EL (cell line): ENCODE measurements at places on chromosomes 2 and 18.
A peak's percentile ranks its signal among the peaks of the same experiment; 100 is the strongest.

GRCh38 chr18:71831039-71831438 lies 713.1 kb downstream of the CBLN2 start:
- no peak for DNase-seq

DNA sequence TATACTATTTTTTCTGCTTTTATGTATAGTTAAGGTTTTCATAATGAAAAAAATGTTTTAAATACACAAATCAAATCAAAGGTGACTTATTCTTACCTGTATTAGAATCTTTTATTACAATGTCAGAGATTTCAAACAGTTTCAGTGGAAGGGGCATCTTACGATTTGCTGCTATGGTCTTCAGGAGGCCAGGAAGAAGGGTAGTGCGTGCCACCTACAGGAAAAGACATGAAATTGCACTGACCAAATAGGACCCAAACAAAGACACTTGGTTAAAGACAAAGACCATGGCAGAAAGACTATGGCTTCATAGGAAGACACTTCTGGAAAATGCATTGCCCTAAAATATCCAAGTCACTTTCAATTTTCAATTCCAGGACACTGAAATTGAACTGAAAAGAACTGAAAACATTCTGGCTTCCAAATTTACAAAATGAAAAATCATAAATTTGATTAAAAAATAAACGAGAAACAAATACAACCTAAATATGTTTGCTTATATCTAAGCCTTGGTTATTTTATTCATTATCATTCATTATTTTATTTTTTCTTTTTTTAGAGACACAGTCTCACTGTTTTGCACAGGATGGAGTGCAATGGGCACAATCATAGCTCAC lies 42.1 kb downstream of the FARSB start:
- DNase-seq, result peak; percentile 48

DNA sequence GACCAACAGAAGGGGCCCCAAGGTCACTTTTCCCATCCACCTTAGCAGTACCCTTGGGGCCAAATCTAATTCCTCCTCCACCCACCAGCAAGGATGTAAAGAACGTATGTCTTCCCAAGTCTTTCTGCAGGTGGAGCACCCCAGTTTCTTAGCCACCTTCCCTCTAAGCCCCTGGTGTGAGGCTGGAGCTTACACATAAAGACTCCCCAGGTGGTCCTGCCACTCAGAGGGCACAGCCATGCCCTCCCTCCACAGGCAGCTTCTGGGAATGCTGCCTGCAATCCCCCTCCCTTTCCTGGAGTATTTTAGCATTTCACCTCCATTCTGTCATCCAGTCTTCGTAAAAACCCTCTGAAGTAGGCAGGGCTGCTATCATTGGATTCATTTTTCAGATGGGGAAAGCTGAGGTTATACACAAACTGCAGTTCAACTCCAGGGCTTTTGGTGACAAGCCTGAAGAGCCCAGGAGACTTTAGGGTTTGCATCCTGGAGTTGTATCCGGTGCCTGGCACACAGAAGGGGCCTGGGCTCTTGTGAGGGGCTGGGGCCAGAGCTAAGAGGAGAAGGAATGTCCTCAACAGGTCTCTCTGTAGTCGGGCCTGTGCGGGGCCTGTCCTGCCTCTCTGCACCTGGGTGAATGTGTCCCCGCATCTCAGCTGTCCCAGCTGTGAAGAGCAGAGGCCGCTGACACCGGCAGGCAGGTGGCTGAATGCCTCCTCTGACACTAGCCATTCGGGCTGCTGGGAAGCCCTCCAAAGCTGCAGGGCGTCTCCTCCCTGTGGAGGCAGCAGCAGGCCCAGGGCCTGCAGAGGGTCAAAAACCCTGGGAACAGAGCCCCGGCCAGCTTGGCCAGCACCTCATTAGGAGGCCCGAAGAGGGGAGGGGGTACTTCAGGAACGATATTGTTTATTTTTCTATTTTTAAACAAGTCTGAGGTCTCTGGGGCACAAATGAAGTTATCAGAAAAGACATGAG lies 27.6 kb downstream of the CIB4 start:
- DNase-seq, result no peak

GRCh38 chr2:217062768-217063167 lies 202.9 kb upstream of the TNP1 start:
- DNase-seq, result no peak

- DNase-seq, result no peak
Observed at GRCh38 chr2:118847762-118848172, 319 bp upstream of the EN1 start.

GRCh38 chr2:180370511-180371205 lies 363.6 kb upstream of the CWC22 start:
- DNase-seq, result no peak
